GM23248 (cell line): ENCODE measurements at places on chromosomes 5 and 9. TPM values are rescaled to one million over a fixed set of nuclear protein-coding genes. Genes with fewer than 3 reads are reported as not detected.

The PTPDC1 gene
- total RNA-seq = 6.1 and 11.4 TPM in 2 replicates

The IL9 gene
- total RNA-seq = not detected in 2 replicates

The SLC24A2 gene
- total RNA-seq = not detected in 2 replicates

The SPINK6 gene
- not detected in 2 replicates for total RNA-seq

The POU5F2 gene
- 0.32 and 0.76 TPM in 2 replicates for total RNA-seq

The GRM6 gene
- not detected in 2 replicates for total RNA-seq

The ADRA1B gene
- 0.32 and 0.63 TPM in 2 replicates for total RNA-seq

The ALDOB gene
- not detected in 2 replicates for total RNA-seq

The DMRT3 gene
- not detected in 2 replicates for total RNA-seq

The TXNDC8 gene
- not detected in 2 replicates for total RNA-seq

The TMOD1 gene
- total RNA-seq = 1.3 TPM in 1 of 2 replicates, not detected in the other

The PAEP gene
- total RNA-seq = not detected in 2 replicates

The PDE6A gene
- total RNA-seq = not detected in 2 replicates
